ENCODE measurements at places on chromosomes 3 and 15.
A peak's percentile ranks its signal among the peaks of the same experiment; 100 is the strongest.

DNA sequence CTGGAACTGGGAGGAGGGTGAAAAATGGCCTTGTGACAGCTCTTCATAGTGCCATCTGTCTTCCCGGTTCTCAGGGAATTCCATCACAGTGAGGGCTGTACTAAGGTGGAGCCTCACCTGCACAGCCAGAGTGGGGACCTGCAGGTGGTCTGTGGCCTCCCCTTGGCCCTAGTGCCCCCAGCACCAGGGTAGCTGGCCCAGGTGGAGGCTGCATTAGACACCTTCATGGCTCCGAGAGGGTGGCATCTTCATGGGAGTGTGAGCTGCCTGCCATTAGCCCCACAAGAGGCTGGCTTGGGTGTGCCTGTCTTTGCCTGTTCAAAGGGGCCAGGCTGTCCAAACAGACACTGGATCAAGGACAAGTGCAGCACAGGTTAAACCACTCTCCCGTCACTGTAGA, 95.5 kb upstream of the PRR23E start:
- DNase-seq = no peak

- no peak for DNase-seq
Observed at GRCh38 chr3:31407665-31408064, 125.1 kb upstream of the STT3B start.

DNA sequence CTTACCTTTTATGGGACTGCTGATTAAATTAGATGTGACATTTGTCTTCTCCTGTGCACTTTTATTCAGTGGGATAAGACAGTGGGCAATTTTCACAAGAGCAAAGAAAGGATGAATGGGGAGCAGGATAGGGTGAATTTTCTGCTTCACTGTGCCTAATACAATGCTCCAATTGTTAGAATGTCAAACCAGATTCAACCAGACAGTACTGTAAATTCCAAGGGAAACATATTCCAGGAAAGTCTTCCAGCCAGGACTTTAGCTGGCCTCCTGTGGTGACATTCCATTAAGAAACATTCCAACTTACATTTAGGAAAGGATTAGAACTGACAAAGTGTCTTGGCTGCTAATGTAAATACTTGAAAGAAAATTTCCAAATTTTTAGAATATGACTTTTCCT, 100.1 kb upstream of the PROK2 start:
- DNase-seq = no peak

DNA sequence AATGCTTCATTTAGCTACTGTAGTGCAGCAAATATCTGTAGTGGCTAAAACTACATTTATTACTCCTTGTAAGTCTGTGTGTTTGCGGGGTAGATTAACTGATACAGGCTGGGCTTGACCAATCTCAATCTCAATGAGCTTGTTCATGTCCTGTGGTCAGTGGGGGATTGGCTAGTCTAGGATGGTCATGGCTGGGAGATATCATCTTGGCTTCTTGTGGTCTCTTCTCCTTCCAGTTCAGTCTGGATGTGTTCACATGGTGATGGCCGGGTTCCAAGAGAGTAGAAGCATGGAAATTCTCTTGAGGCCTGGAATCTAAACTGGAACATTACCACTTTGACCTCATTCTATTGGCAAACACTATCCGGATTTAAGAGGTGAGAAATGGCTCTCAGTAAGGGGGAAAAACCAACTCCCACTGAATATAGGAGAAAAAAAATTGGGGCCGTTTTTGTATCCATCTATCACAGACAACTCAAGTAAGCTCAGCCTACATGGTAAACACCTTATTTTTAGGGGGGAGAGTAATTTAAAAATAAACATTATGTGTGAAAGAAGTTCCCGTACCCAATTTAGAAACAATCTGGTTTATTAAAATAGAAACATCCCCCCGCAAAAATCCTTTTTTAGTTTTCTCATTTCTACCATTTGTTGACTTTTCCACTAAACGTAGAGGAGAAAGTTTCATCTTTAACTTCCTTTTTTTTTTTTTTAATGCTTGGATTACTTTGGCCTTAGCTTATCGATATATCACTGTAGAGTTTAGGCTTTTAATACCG, 284.9 kb upstream of the TBC1D5 start:
- no peak for DNase-seq

GRCh38 chr3:150786791-150787190, 23.8 kb upstream of the SIAH2 start:
- DNase-seq = no peak

- DNase-seq = no peak
Observed at GRCh38 chr3:194384569-194385001, 14.5 kb downstream of the GP5 start.

GRCh38 chr3:64693031-64693430, 5.2 kb upstream of the ADAMTS9 start:
- no peak for DNase-seq

DNA sequence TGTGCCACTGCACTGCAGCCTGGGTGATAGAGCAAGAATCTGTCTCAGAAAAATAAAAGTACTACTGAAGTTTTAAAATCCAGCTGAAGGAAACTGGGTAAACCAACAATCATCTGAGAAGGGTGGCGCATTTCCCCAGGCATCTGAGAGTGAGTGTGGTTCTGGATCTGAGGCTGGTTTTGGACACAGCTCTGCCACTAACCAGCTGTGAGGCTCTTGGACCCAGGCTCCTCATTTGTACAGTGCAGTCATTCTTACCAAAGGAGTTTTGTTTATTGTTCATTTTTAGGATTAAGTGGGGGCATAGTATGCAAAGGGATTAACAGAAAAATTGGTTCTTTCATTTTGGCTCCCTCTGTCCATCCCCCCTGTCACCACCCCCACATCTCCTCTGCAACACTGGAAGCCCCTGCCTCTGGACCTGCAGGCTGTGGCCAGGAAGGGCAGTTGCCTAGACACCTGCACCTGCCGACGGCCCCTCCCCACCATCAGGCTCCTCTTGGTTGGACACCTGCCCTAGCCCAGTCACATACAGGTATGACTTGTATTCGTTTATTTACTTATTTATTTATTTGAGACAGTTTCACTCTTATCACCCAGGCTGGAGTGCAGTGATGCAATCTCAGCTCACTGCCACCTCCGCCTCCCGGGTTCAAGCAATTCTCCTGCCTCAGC, 8.8 kb downstream of the NUP210 start:
- DNase-seq = peak; percentile 12

GRCh38 chr3:33117461-33117860, 3.6 kb downstream of the CRTAP start:
- DNase-seq = no peak

DNA sequence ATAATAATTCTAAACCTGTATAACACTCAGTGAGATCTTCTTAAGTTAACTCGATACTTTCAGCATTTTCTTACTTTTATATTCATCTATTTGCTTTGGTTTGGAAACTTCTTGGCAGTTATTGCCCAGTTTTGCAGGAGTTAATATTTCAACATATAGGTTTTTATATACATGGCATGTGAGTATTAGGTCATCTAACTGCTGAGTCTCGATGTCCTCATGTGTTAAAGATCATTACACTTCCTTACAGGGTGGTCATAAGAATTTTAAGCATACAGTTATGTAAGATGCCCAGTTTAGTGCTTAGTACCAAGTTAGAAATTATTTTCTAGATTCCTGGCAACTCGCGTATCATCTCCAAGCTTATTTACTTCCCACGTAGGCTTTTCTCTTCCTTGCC, 62.9 kb downstream of the TMEM39A start:
- DNase-seq = no peak

DNA sequence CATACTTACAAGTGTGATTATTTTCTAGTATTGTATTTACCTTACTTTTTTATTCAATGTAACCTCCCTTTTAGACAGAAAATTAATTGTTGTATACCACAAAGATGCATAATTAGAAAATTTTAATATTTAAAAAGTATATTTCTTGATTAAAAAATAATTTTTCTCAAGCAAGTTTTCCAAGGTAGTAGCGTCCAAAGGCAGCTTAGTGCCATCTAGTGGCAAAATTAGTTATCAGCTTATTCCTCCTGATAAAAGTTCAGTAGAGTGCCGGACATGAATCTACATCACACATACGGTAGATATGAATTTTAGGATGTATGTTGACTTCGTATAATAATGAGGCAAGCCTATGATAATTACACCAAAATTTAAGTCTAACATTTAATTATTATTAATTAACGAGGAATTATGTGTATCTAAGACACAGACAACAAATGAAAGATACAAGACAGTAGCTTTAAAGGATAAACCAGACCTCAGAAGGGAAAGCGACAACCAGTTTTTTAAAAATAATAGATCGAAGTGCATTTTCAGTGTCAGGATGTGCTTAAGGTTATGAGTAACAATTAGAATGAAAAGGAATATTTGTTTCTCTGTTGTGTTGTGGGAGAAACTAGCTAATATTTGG, 405.9 kb downstream of the ROBO1 start:
- DNase-seq = peak; percentile 26

DNA sequence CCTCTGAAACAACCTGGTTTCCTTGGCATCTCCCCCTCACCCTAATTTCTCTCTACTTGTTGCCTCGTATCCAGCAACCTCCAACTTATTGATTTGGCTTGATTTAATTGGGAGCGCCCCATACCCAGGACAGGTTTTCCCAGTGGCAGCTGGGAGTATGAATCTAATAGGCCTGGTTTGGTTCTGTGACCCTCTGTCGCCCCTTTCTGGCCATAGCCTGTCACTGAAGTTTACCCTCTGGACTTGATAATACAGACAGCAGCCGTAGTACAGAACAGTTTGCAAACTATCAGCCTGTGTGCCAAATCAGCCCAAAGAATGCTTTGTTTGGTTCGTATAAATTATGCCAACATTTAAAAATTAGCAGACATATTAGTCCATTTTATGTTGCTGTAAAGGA, 525.1 kb upstream of the GOLIM4 start:
- no peak for DNase-seq

- no peak for DNase-seq
Observed at GRCh38 chr3:4030624-4031023, 231.4 kb downstream of the LRRN1 start.

GRCh38 chr3:190122198-190122771, 1.6 kb upstream of the P3H2 start:
- no peak for DNase-seq

DNA sequence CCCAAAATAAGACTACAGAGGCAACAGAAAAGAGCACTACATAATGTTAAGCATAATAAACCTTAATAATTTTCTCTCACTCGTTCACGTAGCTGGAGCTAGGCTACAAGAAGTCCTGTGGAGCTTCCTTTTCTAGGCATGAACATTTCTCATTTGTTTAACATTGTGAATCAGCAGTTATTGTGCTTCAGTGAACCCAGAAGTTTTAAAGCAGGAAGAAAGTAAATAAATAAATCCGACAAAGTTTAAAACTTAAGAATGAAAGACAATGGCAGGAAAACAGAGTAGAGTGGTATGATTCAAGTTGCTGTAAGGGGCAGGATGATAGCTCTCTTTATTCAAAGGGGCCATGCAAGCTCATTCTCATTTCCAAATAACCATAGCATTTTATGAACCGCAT, 191.8 kb downstream of the LSAMP start:
- no peak for DNase-seq

DNA sequence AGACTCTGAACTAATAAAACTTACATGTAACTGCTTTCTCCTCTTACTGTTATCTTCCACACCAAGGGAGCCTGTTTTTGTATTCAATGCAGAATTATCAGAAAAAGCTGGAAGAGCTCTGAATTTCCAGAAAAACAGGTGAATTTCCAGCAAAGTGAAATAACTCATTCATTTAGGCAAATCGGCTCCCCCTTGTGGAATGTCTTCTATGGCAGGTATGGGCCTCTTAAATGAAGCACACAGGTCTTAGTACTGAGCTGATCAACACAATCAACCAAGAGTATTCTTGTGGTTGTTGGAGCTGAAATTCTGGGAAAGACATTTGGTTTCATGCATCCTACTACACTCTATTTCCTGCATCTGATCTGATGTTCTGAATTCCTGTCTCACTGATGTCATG, 31.0 kb upstream of the PTPRG start:
- no peak for DNase-seq

DNA sequence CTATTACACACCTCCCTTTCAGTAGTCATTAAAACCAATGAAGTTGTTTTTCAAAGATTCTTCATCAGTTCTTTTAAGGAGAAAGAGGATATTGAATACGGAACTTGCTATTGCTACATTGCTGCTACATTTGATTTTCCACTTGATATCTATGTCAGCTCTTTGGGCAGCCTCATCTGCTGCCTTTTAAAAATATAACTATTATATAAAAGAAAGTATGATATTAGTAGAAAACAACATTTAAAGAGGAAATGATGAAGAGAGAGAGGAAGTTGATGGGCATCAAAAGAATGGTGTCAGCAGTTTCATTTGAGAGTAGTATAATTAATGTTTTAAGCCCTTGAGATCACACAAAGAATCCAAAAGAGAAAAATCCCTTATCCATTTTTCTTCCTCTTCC, 171.4 kb downstream of the NFKBIZ start:
- no peak for DNase-seq

DNA sequence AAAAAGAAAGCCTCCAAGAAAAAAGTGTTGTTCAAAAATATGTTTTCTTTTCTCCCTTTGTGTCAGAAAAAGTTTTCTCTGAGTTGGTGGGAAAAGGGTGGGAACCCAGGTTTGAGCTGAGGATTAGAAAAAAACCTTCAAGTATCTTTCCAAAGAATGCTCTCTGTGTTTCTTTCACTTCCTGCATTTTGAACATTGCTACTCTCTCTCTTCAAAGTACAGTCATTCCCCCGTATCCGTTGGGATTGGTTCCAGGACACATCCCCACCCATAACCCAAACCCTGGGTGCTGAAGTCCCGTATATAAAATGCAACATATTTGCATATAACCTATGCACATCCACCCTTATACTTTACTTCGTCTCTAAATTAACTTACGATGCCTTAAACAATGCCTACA, 139.6 kb downstream of the TMCO5A start:
- DNase-seq = no peak

DNA sequence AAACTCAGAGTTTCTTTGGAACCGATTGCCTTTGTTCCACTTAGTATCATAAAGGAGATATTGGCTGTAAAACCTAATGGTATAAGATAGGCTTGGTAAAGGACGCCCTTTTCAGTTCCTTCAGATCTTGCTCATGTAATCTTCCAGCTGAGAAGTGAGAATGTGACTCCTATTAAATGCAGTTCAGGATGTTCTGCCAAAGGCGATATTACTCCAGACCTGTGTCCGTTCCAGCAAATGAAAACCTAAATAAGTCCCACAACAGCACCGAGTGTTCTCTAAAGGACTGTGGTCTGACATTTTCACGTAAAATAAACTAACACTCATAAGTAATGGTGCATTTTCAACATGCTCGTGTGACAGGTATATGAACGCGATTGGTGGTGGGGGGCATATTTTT, 276.2 kb downstream of the FEZF2 start:
- DNase-seq = no peak

- DNase-seq = no peak
Observed at GRCh38 chr15:32098033-32098432, 67.7 kb downstream of the CHRNA7 start.

DNA sequence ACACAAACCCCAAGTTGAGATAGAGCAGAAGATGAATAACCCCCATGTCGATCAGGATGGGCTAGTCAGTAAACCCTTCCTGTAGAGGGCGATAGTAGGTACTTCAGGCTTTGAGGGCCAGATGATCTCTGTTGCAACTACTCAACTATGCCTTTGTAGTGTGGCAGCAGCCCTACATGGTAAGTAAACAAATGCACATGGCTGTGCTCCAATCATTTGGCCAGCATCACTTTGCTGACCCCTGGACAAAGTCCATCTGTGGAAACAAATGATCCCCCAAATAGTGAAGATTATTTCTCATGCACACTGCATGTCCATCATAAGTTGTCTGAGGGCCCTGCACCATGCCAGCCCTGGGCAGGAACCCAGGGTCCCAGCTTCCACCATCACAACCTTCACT, 402.2 kb upstream of the PROK2 start:
- DNase-seq = no peak

Data from NCI-H774 (cell line).